Left kidney (tissue), 8 donors: ENCODE measurements at places on chromosomes 6 and 20.
A peak's percentile ranks its signal among the peaks of the same experiment; 100 is the strongest.

DNA sequence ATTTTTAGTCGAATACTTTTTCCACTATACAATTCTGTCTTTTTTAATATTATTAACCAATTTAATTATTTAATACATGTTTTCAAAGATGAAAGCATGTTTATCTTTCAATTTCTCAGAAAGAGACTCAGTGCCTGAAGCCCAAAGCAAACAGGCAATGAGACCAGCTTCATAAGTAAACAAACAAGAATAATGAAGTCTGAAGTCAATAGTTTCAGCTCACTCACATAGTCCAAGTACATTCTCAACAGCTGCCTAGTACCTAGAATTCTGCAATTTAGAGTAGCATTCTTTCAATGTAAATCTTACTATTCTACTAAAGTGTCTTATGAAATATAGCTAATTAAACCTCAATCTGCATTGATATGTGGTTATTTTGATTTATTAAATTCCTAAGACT, 626.5 kb upstream of the NRSN1 start:
- DNase-seq, result no peak

- DNase-seq, result no peak
These were observed 92.7 kb upstream of the AFDN start for GRCh38 chr6:167733740-167734661.

DNA sequence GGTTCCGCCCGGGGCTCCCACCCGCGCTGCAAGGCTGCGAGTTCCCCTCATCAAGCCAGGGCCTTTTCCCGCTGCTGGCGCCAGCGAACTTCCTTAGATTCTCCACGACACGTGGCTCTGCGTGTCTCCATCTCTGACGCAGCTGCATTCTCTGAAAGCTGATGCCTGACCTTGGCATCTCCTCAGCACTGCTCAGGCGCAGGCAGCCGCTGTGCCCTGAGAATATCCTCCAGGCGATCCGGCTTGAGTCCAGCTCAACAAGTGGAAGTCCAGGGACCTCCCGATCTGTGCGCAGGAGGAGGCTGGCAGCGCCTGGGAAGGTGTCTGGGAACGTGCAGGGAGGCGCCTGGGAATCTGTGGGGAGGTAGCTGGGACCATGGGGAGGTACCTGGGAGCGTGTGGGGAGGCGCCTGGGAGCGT, 171.2 kb upstream of the THBS2 start:
- DNase-seq, result no peak

DNA sequence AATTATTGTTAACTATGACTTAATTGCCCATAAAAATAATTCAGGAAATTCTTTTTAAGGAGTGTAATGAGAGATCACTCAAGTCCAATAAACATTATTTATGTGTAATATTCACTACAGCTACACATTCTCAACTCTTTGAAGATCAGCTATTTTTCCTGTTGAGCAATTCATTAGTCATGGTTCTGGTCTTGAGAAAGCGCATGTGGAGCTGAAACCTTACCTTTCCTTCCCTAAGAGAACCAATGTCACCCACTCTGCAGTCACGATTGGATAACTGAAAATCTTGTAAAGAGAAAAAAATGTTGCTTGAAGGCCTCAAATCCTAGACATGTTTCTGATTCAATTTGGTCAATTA, 736.9 kb upstream of the MARCKS start:
- peak; percentile 50 for DNase-seq

DNA sequence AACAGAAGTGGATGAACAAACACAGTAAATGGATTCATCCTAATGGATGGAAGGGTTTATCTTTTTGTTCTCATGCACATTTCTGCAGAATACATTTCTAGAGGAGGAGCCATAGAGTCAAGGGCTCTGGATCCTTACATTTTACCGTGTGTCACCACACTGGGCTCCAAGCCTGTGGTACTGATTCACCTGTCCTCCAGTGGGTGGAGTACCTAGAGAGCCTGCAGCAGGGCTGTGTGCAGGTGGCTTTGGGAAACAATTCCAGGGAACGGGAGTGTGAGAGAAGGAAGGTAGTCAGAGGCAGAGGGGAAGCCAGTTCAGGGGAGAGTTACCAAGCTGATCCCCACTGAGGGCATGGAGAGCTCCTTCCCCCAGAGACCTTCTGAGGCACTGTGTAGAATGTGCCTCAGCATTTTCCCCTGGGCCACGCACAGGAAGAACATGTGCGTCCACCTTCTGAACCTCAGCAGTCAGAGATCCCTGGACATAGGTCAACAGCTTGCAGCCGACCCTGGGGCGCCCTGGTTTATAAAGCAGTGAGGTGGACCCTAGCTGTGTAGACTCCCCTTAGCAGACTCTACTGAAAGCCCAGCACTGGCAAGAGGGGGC, 85.3 kb upstream of the SLC22A23 start:
- no peak for DNase-seq

GRCh38 chr6:118980063-118980462, 45.1 kb upstream of the MCM9 start:
- DNase-seq, result no peak

DNA sequence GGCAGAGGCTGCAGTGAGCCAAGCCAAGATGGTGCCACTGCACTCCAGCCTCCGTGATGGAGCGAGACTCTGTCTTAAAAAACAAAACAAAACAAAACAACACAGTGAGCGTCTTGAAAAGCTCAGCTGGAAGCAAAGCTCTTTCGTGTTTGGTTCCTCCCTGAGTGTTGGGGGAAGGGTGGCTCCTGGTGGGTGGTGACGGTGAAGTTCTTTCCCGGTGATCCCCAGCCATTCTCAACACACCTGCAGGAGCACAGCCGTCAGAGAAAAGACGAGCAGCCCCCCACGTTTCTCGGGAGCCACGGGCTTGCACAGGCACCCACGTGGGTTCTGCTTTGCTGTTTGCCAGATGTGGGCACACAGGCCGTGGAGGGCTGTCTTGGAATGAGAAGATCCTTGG, 3.2 kb downstream of the BHLHE23 start:
- no peak for DNase-seq

DNA sequence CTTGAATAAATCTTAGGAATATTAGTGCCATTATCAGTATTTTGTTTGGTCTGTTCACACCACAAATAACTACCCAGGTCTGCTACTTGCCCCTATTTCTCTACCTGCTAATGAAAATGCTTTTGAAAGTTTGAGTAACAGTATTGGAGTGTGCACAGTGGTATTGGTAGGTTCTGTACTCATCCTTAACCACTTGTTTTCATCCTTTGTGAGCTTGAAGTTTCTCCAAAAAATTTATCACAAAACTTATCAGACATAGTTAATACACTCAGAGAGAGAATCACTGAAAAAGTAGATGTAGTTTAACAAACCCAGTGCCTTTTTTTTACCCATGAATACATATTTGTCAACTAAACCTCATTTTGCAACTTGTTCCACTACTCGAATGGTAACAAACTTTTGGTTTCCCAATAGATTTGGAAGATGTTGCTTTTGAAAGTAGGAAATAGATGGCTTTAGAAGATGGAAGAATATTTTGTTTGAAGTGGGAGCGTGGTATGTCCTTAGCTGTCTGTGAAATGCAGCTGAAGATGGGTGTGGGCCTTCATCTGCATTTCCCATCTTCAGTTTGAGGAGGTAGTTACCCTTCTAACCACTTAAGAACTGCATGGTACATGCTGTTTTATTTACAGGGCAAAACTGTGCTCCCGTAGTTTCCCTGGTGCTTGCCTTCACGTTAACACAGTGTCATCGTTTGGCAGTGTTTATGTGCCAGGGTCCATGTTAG, 9.0 kb downstream of the PTPN1 start:
- no peak for DNase-seq

DNA sequence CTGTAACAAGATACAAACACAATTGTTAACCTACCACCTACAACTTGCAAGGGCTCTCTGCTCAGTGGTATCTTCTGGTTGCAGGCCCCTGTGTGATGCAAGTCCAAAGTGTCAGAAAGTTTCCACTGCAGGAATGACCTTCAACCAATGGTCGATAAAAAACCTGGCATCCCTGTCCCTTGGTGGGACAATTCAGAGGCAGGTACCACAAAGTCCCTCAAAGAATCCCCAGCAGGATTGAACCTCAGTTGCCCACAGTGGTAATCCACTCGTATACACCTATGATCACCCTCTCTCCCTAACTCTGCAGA, 15.9 kb downstream of the GLO1 start:
- no peak for DNase-seq

- DNase-seq, result no peak
These were observed 28.8 kb upstream of the CCND3 start for GRCh38 chr6:41970436-41970846.

- DNase-seq, result no peak
These were observed 66.9 kb upstream of the PRL start for GRCh38 chr6:22363714-22364239.

DNA sequence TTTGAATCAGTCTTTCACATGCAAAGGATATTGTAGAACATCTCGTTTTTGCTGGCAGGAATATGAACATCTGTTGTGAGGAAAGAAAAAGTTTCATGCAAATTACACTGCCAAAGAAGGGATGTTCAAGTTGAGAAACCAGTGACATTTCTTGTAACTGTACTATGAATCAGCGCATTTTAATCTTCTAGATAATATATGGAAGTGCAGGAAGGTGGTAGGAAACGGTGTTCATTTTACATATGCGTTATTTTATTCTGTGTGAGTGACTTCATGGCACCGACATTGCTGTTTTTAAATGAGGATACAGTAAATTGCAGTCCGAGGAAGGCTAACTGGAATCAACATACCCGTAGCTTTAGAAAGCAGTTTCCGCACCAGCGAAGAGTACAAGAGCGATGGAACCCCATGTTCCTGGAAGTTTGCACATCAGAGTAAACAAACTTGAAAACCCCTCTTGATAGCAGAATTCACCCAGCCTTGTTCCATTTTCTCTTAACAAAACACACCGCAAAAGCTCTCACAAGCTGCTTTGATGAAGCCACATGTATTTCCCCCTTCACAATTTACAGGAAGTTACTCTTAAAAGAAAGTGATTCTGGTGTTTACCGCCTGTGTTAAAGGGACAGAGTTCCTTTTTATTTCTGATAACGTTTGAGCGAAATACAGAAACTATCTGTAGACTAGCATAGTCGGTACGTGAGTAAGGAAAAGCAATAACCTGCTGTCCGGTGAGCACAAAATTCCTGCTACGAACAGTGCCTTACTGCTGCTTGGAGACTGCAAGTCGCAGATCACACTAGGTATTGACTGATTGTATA, 11.5 kb downstream of the PRDM1 start:
- DNase-seq, result no peak

DNA sequence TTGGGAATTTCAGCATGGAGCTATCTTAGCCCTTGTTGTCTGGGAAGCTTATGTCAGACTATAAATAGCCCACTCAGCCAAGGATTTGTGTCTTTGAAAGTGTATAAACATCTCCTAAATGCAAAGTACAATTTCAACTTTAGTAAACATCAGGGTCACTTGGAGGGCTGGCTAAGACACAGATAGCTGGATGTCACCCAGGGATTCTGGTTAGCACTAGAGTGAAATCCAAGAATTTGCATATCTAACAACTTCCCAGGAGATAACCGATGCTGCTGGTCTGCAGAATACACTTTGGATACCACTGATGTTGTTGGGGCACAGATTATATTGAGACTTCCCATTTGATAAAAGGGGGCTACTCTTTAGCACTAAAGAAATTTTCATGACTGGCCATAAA, 130.9 kb downstream of the PAX1 start:
- no peak for DNase-seq

- DNase-seq, result no peak
These were observed 184.6 kb downstream of the SMOC2 start for GRCh38 chr6:168625602-168626001.

DNA sequence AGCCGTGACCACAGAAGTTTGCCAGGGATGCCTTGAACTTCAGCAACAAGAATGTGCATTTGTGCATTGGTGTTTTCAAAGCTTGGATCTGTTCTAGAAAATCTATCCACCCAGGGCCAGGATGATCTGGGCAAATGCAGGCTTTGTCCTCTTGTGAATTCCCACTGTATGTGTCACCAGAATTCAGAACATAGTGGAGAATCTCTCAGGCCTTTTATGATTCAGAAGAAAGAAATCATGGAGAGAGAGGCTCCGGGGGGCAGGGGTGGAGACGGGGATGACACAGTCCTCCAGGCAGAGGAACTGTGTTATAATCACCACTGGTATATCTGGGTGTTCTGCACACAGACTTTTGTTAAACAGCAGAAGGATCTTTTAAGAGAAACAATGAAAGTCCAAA, 304.1 kb downstream of the CDH4 start:
- DNase-seq, result no peak

DNA sequence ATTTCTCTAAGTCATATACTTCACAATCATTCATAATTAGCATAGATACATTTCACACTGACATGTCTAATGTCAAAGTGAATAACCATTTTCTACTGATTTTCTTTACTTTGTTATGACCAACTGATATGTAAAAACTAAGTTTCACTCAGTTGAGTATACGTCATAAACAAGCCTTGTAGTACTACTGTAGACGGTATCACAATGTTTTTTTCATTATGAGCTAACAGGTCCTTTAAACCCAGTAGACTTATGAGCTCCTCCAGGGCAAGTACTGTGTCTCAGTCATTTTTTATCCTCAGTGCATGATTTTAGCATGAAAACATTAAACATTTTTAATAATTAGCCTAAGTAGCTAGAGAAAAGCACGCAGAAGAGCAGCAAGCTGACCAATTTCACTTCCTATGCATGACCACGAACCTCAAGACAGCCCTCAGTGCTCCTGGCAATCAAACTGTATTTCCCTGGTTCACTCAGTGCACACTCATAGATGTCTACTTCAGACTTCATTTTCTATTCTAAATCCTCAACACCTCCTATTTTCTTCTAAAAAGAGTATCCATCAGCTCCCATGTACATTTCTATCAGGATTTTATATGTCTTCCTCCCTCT, 32.0 kb upstream of the TFAP2D start:
- no peak for DNase-seq

DNA sequence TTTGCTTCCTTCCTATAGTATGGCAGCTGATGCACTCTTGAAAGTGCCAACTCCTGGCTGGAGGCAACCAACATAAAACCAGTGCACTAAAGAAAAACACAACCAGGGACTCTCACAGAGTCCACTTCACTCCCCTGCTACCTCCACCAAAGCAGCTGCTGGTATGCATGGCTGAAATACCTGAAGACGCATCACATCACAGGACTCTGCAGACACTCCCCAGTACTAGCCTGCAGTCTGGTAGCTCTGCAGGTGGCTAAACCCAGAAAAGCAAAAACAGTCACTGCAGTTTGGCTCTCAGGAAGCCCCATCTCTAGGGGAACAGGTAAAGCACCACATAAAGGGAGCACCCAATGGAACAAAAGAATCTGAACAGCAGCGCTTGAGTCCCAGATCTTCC, 473.0 kb upstream of the SPTLC3 start:
- no peak for DNase-seq

DNA sequence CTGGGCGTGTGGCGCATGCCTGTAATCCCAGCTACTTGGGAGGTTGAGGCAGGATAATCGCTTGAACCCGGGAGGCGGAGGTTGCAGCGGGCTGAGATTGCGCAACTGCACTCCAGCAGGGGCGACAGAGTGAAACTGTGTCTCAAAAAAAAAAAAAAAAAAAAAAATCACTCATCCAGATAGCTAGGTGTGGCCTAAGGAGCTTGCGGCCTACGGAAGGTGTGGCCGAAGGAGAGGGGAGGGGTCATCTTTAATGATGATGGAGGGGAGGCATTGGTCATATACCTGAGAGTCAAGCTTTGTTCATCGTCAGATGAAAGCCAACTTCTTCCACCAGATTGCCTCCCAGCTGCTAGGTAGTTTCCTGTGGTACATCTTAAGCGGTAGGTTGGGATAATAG, 801 bp upstream of the PPARD start:
- DNase-seq, result no peak

GRCh38 chr6:128655978-128656498, 135.6 kb upstream of the PTPRK start:
- DNase-seq, result no peak
